ENCODE measurements at places on chromosomes 4 and X.

DNA sequence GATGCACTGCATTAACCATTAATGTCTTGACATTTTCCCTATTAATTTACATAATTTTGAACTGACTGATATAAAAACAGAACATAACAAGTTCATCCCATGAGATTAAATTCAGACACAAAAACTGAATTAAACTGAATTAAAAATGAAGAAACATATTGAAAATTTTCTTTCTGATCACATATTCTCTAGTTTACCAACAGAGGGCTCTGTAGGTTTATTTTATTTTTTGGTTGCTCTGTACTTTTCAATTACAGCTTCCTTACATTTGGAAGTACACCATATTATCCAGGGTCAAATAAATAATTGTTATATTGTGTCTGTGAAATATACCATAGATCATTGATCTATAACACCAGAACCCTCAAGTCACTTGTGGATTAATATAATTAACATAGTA lies 27.3 kb upstream of the CT83 start:
- DNase-seq, result peak; percentile 0

DNA sequence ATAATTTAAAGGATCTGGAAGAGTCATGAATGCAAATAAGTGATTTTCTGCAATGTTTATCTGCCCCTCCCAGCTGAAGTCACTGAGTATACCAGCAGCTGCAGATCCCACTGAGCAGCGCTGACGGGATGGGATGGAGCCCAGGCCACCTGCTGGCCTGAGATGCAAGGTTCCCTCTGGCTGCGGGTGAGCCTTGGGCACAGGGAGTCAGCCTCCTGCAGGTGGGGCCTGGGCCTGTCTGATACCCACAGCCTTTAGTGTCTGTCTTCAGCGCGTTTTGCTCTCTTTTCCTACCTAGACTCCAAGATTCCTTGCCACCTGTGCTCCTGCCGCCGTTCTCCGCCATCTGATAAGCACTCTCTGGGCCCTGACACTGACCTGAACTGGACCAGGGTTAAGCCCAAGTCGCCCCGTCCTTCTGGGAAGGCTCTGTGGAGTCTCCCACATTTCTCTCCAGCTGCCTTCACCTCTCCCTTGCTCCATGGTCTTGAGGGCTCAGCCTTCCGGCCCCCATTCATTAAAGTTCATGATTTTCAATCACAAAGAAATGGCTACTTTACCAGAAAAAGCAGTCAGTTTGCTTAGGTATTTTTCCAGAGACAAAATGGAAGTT lies 223.1 kb upstream of the FAT1 start:
- DNase-seq, result no peak

- DNase-seq, result no peak
Observed at GRCh38 chr4:181503687-181504390, 739.4 kb upstream of the TENM3 start.

DNA sequence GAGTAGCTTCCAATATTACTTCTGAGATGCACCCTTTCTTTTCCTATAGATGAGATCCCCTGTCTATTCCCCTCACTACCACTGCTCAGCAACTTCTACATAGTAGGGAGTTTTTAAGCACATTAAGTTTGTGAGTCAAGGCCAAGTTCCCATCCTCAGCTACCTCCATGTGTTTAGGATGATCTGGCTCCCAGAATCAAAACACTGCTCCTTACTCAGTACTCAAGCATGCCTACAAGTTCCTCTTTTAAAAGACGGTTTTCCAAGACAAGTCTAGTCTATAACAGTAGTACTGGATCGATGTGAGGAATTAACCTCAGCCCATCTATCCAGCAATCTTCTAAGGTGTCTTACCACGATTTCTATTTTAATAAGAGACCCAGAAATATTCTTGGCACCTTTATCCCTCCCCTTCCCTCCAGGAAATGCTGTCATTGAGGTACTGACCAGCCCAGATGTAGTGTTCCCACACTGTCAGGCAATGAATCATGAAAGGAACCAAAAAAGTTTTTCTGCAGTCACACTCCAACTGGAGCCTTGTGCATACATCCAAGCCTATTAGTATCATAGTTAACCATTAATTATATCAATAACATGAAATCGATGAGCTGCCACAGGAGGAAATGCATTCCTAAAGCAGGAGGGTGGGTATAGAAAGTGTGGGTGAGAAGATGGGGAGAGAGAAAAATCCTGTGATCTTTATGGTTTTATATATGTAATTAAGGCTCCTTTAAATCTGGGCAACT lies 29.6 kb downstream of the AREG start:
- DNase-seq, result no peak

DNA sequence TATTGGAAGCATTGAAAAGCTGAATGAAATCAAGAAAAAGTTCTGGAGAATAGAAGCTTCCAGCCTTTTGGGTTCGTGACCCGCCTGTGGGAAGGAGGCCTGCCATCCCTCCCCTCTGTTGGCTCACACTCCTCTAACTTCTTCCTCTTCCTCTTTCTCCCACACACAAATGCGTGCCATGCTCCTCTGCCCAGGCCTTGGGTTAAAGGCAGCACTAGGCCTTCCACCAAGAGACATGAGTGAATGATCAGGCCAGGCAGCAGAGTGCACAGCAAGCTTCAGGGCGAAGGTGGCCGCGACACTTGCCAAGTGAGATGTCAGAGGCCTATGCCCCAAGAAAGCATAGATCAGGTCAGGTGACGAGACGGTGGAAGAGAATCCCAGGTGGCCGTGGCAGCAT lies 38.4 kb downstream of the FAM193A start:
- DNase-seq, result peak; percentile 50

GRCh38 chr4:123986268-123986798 lies 589.7 kb downstream of the SPRY1 start:
- peak; percentile 16 for DNase-seq

GRCh38 chr4:56971383-56971782 lies 6.0 kb downstream of the NOA1 start:
- no peak for DNase-seq

GRCh38 chrX:54492340-54492739 lies 3.7 kb downstream of the FGD1 start:
- DNase-seq, result no peak

- no peak for DNase-seq
Observed at GRCh38 chr4:144715230-144715629, 69.3 kb downstream of the HHIP start.

- no peak for DNase-seq
Observed at GRCh38 chr4:38803833-38804653, 548 bp downstream of the TLR1 start.

GRCh38 chrX:109843963-109844751 lies 111.1 kb upstream of the ACSL4 start:
- DNase-seq, result no peak

DNA sequence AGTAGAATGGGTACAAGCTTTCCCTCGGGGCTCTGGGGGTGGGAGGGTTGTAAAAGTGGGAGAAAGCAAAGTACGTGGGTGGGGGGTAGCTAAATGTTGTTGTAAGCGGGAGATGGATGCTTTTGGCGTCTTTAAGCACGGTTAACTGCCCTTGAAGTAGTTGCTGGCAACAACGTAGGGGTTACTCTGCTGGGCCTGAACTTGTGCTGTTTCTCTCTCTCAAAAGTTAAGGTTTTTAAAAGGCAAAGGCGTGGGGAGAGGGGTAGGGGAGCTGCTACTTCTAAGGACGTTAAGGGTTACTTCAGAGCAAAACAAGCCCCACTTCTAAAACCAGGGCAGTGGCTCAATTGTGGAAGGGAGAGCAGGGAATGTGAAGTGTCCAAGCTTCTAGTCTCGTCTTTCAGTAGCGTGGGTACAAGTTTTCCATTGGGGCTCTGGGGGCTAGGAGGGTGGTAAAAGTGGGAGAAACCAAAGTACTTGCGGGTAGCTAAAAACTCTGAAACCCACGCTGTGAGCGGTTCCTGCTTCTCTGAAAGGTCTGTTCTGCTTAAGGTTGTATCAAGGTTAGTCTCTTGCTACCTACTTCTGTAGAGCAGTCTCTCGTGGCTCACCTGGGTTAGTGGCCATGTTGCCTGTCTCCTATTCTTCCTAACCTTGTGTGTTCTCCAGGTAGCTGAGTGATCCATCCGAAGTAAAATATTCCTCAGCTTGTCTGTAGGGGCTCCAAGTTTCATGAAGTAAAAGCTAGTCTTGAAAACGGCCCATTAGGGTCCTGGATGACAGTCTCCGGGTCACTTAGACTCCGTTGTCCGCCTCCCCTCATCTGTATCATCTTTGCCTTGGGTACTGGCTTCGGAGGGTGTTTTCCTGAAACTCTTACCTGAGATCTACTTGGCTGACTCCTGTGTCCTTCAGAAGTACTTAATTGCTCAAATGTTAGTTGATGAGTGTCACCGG lies 1.7 kb upstream of the WDR1 start:
- no peak for DNase-seq

DNA sequence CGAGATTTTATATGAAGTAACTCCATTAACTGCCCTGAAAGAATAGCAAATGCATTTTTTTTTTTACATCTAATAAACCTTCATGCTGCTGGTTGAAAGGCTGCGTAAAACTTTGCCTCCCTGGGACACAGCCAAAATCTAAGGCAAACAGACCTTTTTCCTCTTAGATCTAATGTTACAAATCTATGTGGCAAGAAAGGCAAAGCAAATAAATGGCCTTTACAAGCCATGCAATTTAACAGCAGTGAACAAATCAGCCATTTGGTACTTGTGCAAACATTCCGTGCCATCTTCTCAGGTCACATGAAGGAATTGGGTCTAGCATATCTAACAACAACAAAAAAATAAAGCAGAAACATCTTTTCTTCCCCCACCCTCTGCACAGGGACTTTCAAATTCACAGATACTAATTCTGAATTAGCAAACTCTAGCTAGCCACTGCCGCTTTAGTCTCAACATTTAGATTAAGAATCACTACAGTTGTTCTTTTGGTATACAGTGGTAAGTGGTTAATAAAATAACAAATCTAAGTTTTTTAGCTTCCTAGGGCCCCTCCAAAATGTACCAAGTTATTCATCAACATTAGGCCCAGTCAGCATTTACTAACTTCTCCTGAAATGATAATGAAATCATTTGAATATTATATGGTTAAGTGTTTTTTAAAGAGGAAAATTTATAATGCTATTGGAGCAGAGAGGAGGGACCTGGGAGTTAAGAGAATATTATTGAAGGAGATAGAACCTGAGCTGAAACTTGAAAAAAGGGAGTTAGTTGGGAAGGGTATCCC lies 593.8 kb downstream of the SMARCA1 start:
- no peak for DNase-seq

GRCh38 chr4:164379694-164380093 lies 374.2 kb upstream of the SMIM31 start:
- DNase-seq, result no peak

GRCh38 chr4:98507299-98507698 lies 151.1 kb downstream of the TSPAN5 start:
- no peak for DNase-seq

DNA sequence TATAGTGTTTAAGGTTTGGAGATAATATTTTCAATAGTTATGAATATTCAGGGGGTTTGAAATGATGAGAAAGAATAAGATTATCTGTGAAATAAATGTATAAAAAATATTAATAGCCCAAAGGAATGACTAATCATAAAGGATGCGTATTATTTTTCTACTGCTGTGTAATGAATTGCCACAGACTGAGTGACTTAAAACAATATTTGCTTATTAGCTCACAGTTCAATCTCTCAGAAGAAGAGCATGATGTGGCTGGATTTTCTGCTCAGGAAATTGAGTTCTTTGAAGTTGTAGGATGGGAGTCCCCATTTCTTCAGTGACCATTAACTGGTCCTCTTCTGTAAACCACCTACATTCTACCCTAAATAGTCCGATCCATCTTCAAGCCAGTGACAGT lies 1680.8 kb upstream of the AGA start:
- DNase-seq, result no peak

DNA sequence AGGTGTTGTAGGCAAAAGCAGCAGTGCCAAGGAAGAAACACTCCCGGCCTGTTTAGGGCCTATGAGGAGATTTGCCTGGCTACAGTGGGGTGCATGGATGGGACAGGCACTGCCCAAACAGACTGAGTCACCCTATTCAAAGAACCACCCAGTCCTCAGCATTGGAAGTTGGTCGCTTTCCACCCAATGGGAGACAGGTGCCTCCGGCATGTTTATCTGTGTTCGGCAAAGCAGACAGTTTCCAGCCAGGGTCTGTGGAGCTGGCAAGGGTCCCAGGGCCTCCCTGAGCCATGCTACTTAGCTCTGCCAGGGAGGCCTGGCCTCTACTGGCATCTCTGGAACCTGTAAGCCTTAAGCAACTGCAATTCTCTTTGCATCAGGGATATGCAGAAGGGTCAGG lies 165.1 kb upstream of the ATP6AP2 start:
- DNase-seq, result no peak

DNA sequence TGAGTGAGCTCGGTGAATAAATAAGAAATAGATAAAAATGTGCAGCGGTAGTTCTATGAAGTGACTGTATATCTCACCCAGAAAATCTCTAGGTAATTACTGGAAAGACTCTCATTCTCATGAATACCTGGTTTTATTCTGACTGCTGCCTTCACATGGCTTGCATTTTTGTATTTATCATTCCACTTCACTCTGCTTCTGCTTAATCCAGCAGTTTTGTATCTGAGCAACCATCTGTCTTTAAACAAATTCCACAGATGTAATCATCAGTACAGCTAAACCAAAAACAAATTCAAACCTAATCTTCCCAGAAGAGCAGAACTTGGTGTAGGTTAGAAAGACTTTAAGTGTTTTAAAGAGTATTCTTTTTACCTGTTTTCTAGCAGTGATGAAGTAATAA lies 11.2 kb upstream of the ALB start:
- no peak for DNase-seq

GRCh38 chr4:38734446-38734845 lies 48.3 kb downstream of the TLR10 start:
- DNase-seq, result no peak

DNA sequence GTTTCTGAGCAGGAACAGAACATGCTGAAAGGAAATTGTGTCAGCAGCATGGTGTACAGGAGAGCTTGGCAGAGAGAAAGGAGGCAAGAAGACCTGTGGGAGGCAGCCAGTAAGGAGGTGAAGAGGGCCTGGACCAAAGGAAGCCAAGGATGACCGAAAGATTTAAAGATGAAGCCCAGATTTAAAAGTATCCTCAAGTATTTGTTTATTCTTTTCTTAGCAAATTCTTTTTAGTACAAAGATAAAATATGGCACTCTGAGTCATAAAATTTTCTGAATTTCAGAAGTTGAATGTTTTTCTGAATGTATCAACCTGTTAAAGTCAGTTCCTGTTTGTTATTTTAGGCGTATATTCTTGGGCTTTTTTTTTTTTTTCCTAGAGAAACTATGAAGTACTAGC lies 3.5 kb downstream of the PKD2 start:
- DNase-seq, result peak; percentile 28

- no peak for DNase-seq
Observed at GRCh38 chr4:11002961-11003360, 318.4 kb upstream of the CLNK start.

DNA sequence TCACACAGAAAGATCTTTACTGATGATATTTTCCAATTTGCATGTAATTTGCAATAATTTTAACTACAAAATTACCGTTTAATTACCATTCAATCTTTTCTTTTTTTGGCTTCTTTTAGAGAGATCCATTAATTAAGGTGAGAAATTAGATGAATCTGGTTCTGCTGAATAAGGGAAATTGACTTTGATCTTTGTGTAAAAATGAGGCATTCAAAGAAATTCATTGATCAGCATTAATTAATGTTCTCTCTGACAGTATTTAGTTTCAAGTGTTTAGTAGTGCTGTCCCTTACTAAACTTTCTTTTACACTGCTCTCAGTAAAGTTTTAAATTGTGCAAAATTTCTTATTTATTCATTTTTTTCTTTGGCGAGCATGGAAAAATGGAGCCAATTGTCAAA lies 97.2 kb upstream of the KCTD8 start:
- DNase-seq, result no peak

- no peak for DNase-seq
Observed at GRCh38 chr4:119664168-119664907, 35.7 kb upstream of the PDE5A start.

GRCh38 chr4:183443655-183444213 lies 702 bp upstream of the CDKN2AIP start:
- DNase-seq, result no peak

Data from common myeloid progenitor, CD34-positive (primary cell).